ENCODE measurements at places on chromosomes 7 and 10.
A peak's percentile ranks its signal among the peaks of the same experiment; 100 is the strongest.

GRCh38 chr10:101091546-101092290, 29.9 kb downstream of the KAZALD1 start:
- no peak for DNase-seq

- DNase-seq: no peak
These were observed 206 bp downstream of the UPF2 start for GRCh38 chr10:12042409-12042796.

- no peak for DNase-seq
These were observed 86.5 kb upstream of the NPVF start for GRCh38 chr7:25314731-25315267.

DNA sequence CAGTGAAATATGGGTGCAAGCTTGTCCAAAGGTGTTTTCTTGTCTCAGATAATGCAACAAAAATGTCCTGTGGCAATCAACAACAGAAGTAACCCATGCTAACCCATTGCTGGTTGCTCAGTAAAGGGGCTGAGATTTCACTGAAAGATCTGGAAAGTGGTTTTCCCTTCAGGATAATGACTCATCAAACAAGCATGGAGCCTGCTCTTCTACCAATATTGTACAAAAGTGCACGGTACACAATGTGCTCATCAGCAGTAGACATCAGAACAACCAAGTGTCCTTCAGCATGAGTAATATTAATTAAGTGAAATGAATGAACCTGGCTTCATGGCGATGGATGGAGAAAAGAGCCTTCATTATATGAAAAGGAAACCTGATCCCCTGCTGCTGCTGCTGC, 287.1 kb upstream of the NEBL start:
- no peak for DNase-seq

GRCh38 chr7:4824120-4824775, 37.6 kb downstream of the PAPOLB start:
- no peak for DNase-seq

GRCh38 chr10:13617116-13617515, 30.4 kb downstream of the PRPF18 start:
- DNase-seq: no peak

DNA sequence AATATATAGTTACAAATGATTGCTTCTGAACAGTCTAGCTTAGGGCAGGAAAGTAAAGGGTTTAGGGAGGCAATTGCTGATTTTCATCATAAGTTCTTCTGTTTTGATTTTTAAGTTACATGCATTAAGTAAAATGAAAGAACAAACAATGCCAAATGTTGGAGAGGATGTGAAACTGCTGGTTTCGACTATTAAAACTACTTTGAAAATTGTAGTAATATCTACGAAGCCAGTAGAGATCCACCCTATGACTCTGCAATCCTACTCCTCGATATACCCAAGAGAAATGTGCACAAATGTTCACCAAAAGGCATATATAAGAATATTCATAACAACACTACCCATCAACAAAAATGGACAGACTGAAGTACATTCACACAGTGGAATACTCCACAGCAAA, 24.3 kb downstream of the PDZD8 start:
- DNase-seq: no peak

GRCh38 chr7:7932553-7932952, 36.0 kb upstream of the GLCCI1 start:
- no peak for DNase-seq

DNA sequence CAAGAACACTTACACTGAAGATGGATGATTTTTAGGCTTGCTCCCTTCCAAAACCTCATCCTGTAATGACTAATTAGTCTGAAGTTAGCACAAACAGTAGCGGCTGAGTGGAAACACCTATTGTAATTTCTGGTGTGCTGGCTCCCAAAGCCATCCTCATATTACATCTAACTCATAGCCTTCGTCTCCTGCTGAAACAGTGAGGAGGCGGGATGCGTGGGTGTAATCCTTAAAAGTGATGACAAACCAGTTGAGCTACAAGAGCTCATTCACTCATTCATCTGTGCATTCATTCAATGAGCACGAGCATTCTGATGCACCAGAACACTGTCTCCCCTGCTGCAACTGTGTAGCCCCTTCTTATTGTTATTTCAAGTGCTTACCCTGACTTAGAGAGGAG, 235.3 kb downstream of the CALN1 start:
- no peak for DNase-seq

- DNase-seq: peak; percentile 85
These were observed 63.7 kb upstream of the WAPL start for GRCh38 chr10:86585037-86585929.

Measured in stimulated activated effector memory CD8-positive, alpha-beta T cell treated with anti-CD3 and anti-CD28 coated beads, Interleukin-12 subunit alpha, Interleukin-12 subunit beta, amount 100 ng/mL, for 72 hours (primary cell).